ENCODE measurements at places on chromosomes 3 and 15.

GRCh38 chr3:98917608-98918007 lies 16.1 kb upstream of the DCBLD2 start:
- no peak for DNase-seq

GRCh38 chr3:160927620-160928019 lies 171.6 kb downstream of the PPM1L start:
- DNase-seq, result no peak

DNA sequence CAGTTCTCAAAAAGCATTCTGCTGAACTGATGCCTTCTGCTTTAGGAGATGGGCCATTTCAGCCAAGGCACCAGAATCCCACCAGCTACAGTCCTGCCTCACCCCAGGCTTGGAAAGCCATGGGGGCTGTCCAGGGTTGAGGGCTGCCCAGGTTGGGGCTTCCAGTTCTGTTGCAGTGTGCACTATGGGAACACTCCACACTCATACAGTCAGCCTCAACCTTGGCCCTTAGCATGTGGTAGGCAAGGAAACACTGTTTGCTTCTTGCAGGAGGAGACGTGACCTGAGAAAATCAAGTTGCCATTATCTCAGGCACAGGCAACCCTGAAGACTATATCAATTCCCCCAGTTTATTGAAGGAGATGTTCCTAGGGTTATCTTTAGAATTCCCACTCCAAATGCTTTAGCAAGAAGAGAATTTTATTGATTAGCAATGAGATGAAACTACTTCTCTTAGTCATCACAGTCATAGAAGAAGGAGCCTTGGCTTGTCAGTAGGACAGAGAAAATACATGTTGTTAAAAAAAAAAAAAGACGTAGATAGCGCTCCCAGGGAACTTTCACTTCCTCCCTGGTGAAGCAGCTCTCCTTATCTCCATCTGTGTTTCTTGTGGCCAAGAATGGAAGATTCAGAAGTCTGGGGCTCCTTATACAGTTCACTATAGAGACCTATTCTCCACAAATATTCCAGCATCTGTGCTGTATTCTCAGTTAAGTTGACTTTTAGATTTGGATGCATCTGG lies 38.3 kb upstream of the IL12A start:
- DNase-seq, result no peak

GRCh38 chr15:68214838-68215254 lies 9.7 kb upstream of the CALML4 start:
- no peak for DNase-seq

GRCh38 chr3:123279121-123279520 lies 77.4 kb downstream of the SEC22A start:
- DNase-seq, result no peak

GRCh38 chr15:76343313-76343996 lies 6.9 kb downstream of the ISL2 start:
- no peak for DNase-seq

DNA sequence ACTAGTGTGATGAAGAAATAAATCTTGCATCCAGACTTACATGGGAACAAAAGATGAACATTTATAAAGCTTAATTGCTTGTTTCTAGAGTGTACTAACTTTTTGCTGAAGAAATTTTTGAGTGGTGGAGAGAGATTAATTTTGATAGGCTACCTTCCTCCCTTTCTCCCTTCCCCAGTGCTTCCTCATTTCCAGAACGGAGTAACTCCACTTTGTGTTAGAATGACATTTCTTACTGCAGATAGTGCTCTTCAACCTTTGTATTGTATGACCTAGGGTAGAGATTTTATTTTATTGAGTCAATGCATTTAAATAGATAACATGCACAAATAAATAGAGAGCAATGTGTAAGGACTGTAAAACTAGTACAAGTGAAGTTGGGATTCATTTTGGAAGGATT lies 1.9 kb downstream of the ATP1B3 start:
- no peak for DNase-seq

GRCh38 chr3:73433079-73433478 lies 191.7 kb downstream of the PDZRN3 start:
- DNase-seq, result no peak

GRCh38 chr3:3194861-3195260 lies 15.4 kb upstream of the CRBN start:
- DNase-seq, result no peak

- DNase-seq, result no peak
Observed at GRCh38 chr3:59316688-59317275, 267.0 kb upstream of the CFAP20DC start.

GRCh38 chr3:132564070-132564465 lies 33.0 kb upstream of the ACKR4 start:
- no peak for DNase-seq

DNA sequence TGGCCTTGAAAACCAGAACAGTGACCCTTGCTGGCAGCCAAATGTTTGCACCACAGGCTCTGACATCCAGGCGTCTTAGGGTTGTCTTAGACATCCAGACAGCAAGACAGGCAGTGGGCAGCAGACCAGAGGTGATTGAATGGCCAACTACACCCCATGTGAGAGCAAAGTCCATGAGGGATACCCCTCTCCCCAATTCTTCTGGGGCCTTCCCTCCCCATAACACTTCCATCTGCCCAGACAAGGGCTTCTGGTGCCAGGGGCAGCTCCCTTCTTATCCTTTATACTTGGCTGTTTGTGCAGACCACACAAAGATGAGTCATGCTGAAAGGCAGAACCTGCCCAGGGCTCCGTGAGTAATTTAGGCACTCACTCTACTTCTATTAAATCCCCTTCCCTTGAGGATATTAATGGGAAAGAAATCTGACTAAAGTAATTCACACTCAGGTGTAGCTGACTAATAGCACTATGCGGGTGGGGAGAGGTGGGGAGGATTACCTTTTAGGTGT lies 257.9 kb downstream of the UACA start:
- DNase-seq, result no peak

GRCh38 chr3:41327718-41328117 lies 128.4 kb downstream of the CTNNB1 start:
- DNase-seq, result no peak

- no peak for DNase-seq
Observed at GRCh38 chr15:49047456-49047855, 1.2 kb upstream of the SECISBP2L start.

All from CD4-positive, alpha-beta T cell treated with Interleukin-6 at 100 ng/mL for 8 hours (primary cell).